NCI-H446 (cell line): ENCODE measurements at places on chromosomes 3 and 15.

- DNase-seq, result no peak
Measured at GRCh38 chr3:134004841-134005240, 24.9 kb downstream of the SLCO2A1 start.

- DNase-seq, result no peak
Measured at GRCh38 chr3:133479895-133480669, 80.2 kb downstream of the BFSP2 start.

- DNase-seq, result no peak
Measured at GRCh38 chr3:126704494-126705214, 614 bp downstream of the CHCHD6 start.

GRCh38 chr3:108125153-108125543 lies 34.3 kb upstream of the CD47 start:
- no peak for DNase-seq

- no peak for DNase-seq
Measured at GRCh38 chr15:58293622-58294550, 137.9 kb upstream of the LIPC start.

DNA sequence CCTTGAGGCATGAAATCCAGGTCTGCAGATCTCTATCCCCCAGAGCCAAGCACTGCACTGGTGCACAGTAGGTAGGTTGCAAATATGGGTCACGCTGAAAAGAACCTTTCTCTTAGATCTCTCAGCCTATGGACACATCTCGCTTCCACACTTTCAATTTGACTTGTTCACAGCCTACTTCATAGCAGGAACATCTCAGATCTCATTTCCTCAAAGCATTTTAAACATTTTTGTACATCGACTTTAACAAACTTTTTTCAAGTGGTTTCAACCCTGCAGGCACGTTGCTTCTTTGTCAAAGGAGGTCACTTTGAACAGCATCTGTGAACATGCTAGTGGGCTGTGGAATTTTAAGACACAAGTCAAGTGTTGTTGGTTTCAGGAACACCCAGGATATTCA lies 76.0 kb downstream of the SLC12A8 start:
- no peak for DNase-seq

DNA sequence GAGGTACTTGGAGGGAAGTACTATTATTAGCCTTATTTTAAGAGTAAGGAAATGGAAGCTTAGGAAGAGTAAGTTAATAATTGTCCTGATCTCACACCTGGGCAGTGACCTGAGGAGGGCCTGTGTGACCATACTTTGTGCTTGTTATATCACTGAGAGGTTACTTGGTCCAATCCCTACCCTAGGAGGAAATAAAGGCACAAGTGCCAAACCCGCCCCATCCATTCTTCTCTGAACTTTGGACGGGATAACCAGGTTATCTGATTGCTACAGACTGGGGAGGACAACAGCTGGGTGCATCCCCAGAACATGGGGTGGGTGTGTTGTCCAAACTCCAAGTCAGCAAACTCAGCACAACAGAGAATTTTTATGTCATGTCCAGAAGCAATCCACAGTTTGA lies 77.7 kb upstream of the NR2E3 start:
- DNase-seq, result no peak

GRCh38 chr15:57708047-57708446 lies 1.5 kb downstream of the POLR2M start:
- DNase-seq, result no peak

- DNase-seq, result peak; percentile 42
Measured at GRCh38 chr15:58269455-58270414, 131.6 kb downstream of the AQP9 start.

GRCh38 chr15:77658304-77658703 lies 25.6 kb upstream of the LINGO1 start:
- DNase-seq, result no peak

DNA sequence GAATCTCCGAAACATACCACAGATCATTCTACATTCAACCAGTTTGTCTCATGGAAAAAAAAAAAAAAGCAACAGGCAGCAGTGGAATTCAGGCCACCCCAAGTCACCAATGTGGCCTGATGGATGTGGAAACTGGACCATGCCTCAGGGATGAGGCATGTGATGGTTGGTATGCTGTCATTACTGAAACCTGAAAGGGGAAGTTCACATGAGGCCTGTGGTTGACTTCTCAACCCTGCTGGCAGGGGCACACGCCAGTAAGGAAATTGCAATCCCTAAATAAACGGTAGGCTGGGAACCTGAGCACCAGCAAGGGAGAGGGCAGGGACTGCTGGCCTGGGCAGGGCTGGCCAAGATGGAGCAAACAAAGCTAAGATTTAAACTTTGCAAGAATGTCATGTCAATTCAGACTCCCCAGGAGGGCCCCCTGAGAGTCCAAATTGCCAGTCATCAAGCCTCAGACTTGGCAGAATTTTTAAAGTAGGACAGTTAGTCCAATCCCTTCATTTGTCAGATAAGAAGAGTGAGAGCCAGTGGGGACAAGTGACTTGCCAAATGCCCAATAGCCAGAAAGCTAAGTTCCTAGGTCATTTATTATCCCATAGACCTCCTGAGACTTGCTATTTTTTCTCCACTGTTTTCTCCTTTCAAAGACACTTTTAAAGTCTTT lies 310.4 kb downstream of the ERC2 start:
- DNase-seq, result no peak

DNA sequence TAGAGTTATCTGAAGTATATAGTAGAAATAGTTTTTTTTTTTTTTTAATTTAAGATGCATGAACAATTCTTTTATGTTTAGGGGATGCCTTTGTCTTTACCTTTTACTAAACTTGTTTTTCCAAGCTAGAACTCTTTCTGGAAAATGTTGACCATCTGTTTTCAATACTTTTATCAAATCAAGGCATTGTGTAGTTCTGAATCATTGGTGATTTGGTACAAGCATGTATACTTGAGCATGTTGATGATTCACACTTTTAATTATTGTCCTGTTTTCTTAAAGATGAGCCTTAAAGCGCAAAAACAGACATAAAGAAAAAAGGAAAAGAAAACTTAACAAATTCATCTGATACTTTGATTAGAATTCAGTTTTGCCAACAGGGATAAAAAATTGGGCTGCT lies 28.3 kb downstream of the PDCD6IP start:
- DNase-seq, result no peak

DNA sequence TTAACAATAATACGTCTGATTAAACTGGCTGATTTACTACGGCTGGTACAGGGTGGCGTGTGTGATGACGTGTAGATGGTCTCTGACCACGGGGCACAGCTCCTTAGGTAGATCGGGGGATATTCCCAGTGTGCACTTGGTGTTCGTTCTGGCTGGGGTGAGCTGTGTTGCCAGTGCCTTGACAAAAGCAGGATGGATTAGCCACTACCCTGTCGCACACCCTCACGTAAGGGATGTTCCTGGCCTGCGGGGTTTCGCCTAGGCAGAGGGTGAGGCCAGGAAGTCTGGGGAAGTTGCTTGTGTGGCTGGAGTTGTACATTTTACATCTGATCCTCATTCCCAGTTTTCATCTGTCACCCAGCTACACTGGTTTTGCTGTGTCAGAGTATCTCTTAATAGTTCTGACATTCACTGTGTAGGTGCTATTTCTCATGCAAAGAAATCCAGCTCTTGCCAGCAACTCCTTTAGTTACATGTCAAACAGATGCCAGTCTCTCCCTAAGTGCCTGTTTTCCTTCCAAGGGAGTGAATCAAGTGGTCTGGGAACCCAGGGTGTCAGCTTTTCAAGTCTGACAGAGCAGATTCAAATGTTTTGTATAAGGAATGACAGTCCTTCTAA lies 66.1 kb upstream of the CCR4 start:
- no peak for DNase-seq

DNA sequence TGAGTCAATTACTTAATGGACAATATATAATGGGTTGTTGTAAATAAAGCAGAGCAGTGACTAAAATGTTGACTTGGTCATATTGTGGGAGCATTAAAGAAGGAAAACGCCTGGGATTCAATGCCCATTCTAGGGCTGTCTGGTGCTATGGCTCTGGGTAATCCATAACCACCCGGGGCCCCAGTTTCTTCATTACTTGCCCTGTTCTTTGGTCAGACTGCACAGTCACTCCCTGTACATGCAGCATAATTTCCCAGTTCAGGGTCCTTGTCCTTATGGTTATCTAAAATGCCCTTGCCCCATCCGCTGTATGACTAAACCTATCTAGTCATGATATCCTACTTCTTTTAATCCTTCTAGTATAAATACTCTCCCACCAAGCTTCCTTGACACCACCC lies 27.5 kb upstream of the DENND4A start:
- DNase-seq, result no peak

DNA sequence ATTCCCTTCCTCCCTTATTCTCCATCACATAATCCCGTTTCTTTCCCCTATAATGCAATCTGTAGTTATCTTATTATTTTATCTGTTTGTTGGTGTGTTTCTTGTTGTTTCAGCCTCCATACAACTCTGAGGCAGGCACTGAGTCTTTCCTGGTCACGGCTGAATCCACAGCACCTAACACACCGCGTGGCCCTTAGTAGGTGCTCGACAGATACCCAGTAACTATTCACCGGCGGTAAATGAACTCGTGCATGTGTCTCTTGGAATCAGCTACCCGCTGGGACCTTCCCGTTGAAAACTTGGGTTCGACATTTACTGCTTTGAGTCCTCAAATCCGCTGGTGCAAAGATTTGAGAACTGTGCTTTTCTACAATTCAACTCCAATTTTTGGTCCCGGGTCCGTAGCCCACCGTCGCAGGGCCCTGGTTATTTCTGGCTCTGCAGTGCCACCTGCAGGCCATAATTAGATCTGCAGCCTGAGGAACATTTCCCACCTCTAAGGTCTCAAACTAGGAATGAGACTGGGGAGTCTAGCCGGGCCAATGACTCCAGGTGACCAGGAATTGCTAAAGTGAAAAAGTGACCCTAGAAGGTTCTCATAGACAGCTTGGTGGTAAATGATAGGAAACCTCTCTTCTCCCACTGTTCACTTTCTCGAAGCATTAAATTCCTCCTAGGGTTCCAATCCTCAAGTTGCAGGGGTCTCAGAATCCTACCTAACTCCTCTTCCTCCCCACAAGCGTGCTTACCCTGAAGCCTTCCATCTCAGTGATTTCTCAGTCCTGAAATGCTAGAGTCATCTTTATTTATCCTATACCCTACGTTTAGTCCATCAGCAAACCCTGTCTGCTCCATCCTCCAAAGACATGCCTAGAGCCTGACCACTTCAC lies 40.0 kb upstream of the TRH start:
- peak; percentile 62 for DNase-seq

GRCh38 chr3:48562367-48563095 lies 1.1 kb downstream of the UCN2 start:
- no peak for DNase-seq

DNA sequence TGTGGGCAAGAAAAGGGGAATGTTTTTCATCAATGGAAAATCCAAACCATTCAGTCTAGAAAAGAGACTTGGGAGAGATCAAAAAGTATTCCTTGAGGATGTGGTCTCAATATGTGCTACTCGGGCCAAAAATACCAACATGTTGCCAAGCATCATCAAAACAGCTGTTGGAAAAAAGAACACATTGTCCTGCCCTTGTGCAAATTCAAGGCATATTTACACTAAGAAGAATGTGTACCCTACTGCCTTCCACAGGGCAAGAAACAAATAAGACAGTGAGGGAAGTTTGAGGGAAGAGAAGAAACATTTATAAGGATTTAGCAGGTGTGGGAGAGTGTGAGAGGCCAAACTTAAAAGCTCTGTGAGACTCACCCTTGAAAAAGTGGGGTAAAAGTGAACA lies 252.1 kb downstream of the NTRK3 start:
- no peak for DNase-seq

DNA sequence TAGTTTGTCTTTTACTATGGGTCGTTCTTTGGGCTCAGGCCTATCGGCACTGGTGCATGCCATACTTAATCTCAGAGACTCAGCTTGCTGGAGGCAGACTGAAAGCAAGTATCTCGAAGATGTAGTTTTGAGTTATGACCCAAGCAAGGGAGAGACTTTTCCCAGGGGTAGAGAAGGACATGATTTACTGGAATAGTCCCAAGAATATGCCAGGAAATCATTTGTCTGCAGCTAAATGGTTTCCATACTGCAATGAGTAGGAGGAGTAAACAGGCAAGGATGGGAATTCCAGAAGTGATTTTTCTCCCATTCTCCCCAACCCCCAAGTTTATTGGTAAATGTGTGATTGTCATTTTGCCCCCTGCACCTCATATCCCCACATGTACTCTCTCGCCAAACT lies 35.4 kb upstream of the LACTB start:
- no peak for DNase-seq

DNA sequence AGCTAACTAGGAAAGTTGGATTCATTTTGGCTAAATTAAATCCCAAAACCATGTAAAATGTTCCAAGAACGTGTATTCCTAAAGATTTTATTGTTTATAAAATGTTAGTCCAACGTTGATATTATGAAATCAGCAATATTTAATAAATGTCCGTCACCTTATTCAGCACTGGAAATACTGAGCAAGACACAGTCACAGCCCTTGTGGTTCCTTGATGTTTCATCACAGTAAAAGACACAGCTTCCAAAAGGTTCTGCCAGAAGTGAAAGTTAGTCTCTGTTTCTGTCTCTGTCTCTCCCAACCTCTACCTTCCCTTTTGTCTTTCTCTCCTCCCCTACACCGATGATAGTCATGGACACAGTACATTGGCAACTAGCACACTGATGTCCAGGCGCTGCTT lies 82.2 kb upstream of the BOC start:
- DNase-seq, result no peak

DNA sequence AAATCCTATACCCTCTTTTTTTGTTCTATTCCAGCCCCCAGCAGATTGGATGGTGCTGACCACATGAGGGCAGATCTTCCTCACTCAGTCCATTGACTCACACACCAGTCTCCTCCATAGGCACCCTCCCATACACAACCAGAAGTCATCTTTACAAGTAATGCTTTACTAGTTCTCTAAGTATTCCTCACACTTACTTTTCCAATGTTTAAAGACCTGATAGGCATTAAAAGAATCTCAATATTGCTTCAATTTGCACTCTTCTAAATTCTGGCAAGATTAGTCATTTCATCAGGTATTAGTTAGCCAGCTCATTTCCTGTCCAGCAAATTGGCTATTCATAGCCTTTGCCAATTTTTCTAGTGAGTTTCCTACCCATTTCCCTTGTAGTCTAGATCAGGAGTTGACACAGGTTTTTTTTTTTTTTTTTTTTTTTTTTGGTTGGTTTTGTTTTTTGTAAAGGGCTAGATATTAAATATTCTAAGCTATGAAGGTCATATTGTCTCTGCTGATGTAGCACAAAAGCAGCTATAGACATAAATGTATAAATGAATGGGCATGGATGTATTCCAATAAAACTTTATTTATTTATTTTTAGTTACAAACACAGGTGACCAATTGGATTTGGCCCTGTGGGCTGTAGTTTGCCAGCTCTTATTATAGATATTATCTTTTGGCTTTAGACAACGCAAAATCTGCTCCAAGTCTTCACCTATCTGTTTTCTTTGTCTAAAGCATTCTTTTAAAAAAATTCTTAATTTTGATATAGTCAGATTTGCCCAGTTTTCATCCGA lies 76.1 kb downstream of the ABHD5 start:
- no peak for DNase-seq

GRCh38 chr15:75669191-75669878 lies 21.6 kb downstream of the SNX33 start:
- no peak for DNase-seq

- no peak for DNase-seq
Measured at GRCh38 chr15:47266566-47266965, 450.7 kb upstream of the SEMA6D start.

GRCh38 chr15:101697488-101697887 lies 26.8 kb downstream of the TARS3 start:
- no peak for DNase-seq

- no peak for DNase-seq
Measured at GRCh38 chr3:193928354-193929209, 207.4 kb upstream of the HES1 start.
